Caki2 (cell line): ENCODE measurements at places on chromosomes 3 and 15. TPM values are rescaled to one million over a fixed set of nuclear protein-coding genes. Genes with fewer than 3 reads are reported as not detected.

Gene TM4SF4
- 10.9 TPM in 1 of 2 replicates, not detected in the other for total RNA-seq

Gene CYP11A1
- not detected in 2 replicates for total RNA-seq

Gene GPR160
- 66.6 and 105 TPM in 2 replicates for total RNA-seq

Gene SERPINI2
- total RNA-seq = 1.8 TPM in 1 of 2 replicates, not detected in the other

Gene PRR20G
- total RNA-seq = not detected in 2 replicates

Gene SIAH2
- total RNA-seq = 20.3 and 65.8 TPM in 2 replicates

Gene TGFBR2
- total RNA-seq = 41.2 and 44.5 TPM in 2 replicates

Gene STRIT1
- total RNA-seq = not detected in 2 replicates
